ENCODE measurements at places on chromosomes 5 and 9. TPM values are rescaled to one million over a fixed set of nuclear protein-coding genes. Genes with fewer than 3 reads are reported as not detected.

The TTLL11 gene
- 2.5 TPM for total RNA-seq

DNA sequence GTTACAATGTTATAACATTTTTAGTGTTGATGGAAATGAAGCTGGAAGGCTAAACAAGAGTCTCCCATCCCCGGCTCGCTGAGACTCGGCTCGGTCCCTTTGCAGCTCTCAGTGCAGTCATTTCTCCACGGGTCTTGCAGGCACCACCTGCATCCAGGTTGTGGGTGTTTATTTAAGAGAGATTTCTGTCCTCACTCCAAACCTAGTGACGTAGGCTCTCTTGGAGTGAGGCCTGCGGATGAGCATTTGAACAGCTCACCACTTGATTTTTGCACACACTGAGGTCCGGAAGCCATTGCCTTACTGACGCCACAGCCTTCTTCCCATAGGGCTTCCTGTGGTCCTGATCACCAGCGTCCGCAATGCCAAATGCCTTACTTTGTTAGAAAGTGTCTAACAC is 197.7 kb upstream of the OTULINL start:
- H3K27me3 ChIP-seq, result no peaks in the 10 kb centered on the region
- H3K36me3 ChIP-seq, result no peaks in the 10 kb centered on the region
- H3K27ac ChIP-seq, result no peak overlapping the region

- DNase-seq, result no peak
- H3K36me3 ChIP-seq, result peaks cover 19% of the 10 kb centered on the region
- no peaks in the 10 kb centered on the region for H3K27me3 ChIP-seq
Observed at GRCh38 chr5:10712574-10713366, 48.3 kb downstream of the DAP start.

The HRH2 gene
- not detected for total RNA-seq

- peak overlapping the region; percentile 25 for H3K4me3 ChIP-seq
- DNase-seq, result peak; percentile 59
- H3K27ac ChIP-seq, result peak overlapping the region; percentile 79
- H3K27me3 ChIP-seq, result no peaks in the 10 kb centered on the region
Observed at GRCh38 chr9:121196389-121196788, 5.3 kb downstream of the RAB14 start.

DNA sequence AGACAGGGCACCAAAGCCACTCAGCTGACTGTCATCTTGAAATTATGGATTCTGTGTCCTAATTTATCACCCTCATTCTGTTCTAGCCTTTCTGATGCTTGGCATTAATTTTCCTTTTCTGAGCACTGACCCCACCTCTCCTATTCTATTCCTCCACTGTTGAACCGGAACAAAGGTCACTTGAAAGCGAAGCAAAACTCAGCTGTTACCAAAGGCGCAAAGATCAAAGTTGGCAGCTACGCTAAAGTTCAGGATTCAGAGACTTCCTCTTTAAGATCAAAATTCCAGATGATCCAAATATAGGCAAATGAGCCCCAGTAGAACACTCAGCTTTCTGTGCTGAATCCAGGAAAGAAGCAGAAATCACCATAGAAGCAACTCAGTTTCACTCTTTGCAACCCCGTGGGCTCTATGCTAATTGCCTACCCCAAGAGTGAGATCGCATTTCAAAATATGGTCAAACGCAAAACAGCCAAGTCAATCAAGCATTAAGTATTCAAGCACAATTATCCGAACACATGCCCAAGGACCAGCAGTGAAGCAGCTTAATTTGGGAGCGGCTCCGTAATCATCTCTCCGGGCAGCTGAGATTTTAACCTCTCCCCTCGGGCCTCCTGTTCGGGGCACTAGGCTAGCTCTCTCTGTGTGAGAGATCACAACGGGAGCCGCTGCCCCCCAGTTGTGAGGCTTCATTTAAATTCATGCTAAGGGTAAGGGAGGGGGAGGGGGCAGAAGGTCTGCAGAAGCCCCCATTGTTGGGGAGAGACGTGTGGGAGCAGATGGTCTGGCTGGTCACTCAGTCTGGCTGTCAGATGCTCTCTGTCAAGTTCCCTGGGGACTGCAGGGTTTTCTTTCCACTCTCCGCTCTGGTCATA is 288.6 kb downstream of the ELAVL2 start:
- peak overlapping the region; percentile 61 for H3K4me3 ChIP-seq
- peaks cover 79% of the 10 kb centered on the region for H3K4me1 ChIP-seq
- H3K36me3 ChIP-seq, result no peaks in the 10 kb centered on the region
- DNase-seq, result peak; percentile 90
- no peaks in the 10 kb centered on the region for H3K27me3 ChIP-seq

The SLC24A2 gene
- not detected for total RNA-seq

The PTGS1 gene
- total RNA-seq, result 0.07 TPM

DNA sequence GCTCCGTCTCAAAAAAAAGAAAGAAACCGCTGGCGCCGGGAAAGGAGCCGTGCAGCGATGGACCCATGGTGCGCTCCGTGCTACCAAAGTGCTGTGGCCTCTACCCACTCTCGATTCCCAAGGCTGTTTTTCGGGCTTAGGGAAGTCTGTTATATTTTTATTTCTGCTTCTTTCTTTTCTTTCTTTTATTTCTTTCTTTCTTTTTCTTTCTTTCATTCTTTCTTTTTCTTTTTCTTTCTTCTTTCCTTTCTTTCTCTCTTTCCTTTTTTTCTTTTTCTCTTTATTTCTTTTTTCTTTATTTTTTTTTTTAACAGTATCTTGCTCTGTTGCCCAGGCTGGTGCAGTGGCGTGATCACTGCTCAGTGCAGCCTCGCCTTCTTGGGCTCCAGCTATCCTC is 87.5 kb downstream of the ANXA2R start:
- no peaks in the 10 kb centered on the region for H3K36me3 ChIP-seq
- H3K4me1 ChIP-seq, result peaks cover 35% of the 10 kb centered on the region
- peak overlapping the region; percentile 63 for H3K4me3 ChIP-seq
- H3K27me3 ChIP-seq, result no peaks in the 10 kb centered on the region
- DNase-seq, result peak; percentile 27

DNA sequence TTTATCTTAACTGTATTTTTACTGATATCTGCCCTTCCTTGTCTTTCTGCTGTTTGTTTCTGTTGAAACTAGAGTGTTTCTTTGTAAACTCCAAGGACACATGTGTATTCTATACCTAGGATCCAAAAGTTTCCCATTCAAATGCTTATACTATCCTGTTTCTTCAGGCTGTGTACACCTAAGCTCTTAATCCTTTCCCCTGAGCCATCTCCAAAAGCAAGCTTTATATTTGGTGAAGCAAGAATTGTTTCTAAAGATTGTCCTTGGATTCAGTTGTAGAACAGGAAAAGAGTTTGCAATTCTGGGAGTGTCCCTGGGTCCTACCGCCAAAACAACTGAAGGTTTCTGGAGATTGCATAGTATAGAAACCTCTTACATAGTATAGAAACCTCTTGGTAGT is 65.9 kb downstream of the CWC27 start:
- H3K4me1 ChIP-seq, result peaks cover 6% of the 10 kb centered on the region
- no peaks in the 10 kb centered on the region for H3K27me3 ChIP-seq
- no peaks in the 10 kb centered on the region for H3K36me3 ChIP-seq
- no peak overlapping the region for H3K4me3 ChIP-seq
- no peak for DNase-seq

The IFNB1 gene
- total RNA-seq, result not detected

DNA sequence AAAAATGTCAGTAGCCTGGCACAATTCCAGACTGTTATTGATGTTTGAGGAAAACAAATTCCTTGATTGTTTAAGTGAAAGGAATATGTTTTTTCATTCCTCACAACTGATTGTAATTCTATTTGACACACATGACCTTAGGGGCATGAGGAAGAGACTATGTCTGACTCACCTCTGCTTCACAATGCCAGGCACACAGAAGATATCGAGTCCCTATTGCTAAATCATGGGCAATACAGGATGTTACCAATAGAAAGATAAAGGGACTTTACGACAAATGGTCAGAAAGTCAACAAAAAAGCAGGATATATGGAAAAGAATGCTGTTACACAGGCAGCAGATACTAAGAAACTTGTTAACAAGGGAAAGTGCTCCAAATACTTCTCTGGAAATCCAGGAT is 1903.5 kb downstream of the EFNA5 start:
- no peak overlapping the region for H3K4me3 ChIP-seq
- H3K4me1 ChIP-seq, result no peaks in the 10 kb centered on the region
- no peak for DNase-seq
- H3K27ac ChIP-seq, result no peak overlapping the region

DNA sequence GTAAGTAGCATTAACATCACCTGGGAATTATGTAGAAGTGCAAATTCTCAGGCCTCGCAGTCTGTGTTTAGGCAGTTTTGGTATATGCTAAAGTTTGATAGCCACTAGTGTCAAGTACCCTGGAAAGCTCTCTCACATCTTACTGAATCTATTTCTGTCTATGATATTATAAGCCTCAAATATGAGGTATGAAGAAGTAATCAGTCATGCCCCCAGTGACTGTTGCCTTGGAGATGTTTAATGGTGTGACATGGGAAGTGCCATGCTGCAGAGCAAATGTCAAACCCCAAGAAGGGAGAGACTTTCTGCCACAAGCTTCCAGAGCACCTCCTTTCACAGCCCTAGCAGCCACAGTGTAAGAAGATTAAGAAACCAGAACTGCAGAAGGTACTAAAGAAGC is 9.8 kb upstream of the PDE8B start:
- no peak overlapping the region for H3K27ac ChIP-seq
- H3K4me1 ChIP-seq, result no peaks in the 10 kb centered on the region
- DNase-seq, result no peak
- H3K36me3 ChIP-seq, result no peaks in the 10 kb centered on the region

- no peaks in the 10 kb centered on the region for H3K4me1 ChIP-seq
- no peak for DNase-seq
- no peaks in the 10 kb centered on the region for H3K27me3 ChIP-seq
- no peak overlapping the region for H3K4me3 ChIP-seq
- no peak overlapping the region for H3K27ac ChIP-seq
- H3K36me3 ChIP-seq, result peaks cover 34% of the 10 kb centered on the region
Observed at GRCh38 chr9:108919517-108919916, 14.4 kb downstream of the ELP1 start.

GRCh38 chr9:90540734-90541133 is 101.9 kb downstream of the DIRAS2 start:
- H3K27ac ChIP-seq, result no peak overlapping the region
- no peak overlapping the region for H3K4me3 ChIP-seq
- H3K36me3 ChIP-seq, result no peaks in the 10 kb centered on the region
- no peak for DNase-seq
- H3K4me1 ChIP-seq, result no peaks in the 10 kb centered on the region

DNA sequence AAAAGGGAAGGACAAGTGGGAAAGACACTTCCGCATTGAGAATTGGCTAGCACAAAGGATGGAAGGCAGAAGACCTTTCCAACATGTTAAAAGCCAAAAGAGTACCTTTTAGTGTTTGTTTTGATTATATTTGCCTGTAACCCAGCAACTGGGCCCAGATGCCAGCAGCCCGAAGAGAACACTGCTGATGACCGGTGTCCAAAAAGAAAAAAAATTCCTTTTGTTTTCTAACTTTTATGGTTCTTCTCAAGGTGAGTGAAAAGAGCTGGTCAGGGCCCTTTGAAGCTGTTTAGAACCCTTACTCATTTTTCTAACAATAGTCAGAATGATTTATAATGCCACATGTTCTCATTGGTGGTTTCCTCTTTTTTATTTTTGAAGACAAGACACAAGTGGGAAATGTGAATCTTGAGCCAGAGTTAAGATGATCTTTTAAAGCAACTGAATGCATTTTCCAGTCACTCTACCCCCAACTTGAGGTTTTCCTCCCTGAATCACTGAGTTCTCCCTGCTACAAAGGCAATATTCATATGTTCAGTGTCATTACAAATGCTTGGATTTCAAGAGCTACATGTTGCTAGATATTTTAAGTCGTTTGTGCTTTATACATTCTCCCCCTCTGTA is 32.3 kb upstream of the ZNF462 start:
- no peak overlapping the region for H3K27ac ChIP-seq
- H3K4me1 ChIP-seq, result no peaks in the 10 kb centered on the region
- no peaks in the 10 kb centered on the region for H3K36me3 ChIP-seq
- no peak for DNase-seq

GRCh38 chr5:83964271-83964670 is 243.6 kb upstream of the HAPLN1 start:
- no peak for DNase-seq
- no peaks in the 10 kb centered on the region for H3K27me3 ChIP-seq
- no peaks in the 10 kb centered on the region for H3K36me3 ChIP-seq
- no peak overlapping the region for H3K27ac ChIP-seq

The CCNI2 gene
- total RNA-seq, result 0.15 TPM

DNA sequence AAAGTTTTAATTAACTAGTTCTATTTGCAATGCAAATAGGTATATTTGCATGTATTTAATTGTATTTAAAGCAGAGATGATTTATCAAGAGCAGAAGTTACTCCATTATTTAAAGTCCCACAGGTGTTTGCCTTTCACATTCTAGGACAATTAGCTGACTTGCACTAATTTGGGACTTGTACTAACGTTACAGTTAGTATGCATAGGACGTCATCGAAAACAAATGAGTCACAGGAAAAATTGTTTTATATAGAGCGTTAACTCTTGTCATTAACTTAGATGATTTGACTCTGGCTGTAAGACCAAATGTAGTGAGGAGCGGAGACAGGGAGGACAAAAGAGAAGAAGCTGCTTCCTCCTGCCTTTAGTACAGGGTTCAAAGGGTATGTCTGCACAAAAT is 126.1 kb upstream of the IFNE start:
- H3K36me3 ChIP-seq, result no peaks in the 10 kb centered on the region
- no peak overlapping the region for H3K4me3 ChIP-seq
- no peaks in the 10 kb centered on the region for H3K4me1 ChIP-seq
- H3K27me3 ChIP-seq, result no peaks in the 10 kb centered on the region
- H3K27ac ChIP-seq, result no peak overlapping the region
- DNase-seq, result no peak

- no peak for DNase-seq
- no peak overlapping the region for H3K4me3 ChIP-seq
- H3K36me3 ChIP-seq, result no peaks in the 10 kb centered on the region
- no peaks in the 10 kb centered on the region for H3K4me1 ChIP-seq
- H3K27ac ChIP-seq, result no peak overlapping the region
Observed at GRCh38 chr9:110081395-110081794, 126.6 kb downstream of the C9orf152 start.

DNA sequence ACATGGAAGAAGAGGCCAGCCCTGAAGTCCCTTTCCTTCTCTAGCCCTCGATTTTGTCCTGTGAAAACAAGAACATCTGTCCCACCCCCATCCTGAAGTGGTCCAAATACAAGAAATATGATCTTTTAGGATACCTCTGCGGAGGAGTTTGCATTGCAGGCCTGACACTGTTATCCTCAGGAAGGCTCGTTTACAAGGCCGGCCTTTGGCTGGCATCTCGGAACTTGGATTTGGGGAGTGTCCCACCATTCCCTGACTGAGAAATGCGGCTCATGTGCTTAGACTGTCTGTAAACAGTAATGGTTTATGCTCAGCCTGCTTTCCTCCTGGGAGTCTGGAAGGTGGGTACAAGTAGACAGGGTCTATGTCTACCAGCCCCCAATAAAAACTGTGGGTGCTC is 26.4 kb downstream of the WHRN start:
- H3K4me3 ChIP-seq, result no peak overlapping the region
- no peaks in the 10 kb centered on the region for H3K4me1 ChIP-seq
- no peaks in the 10 kb centered on the region for H3K36me3 ChIP-seq
- DNase-seq, result no peak
- no peak overlapping the region for H3K27ac ChIP-seq
- H3K27me3 ChIP-seq, result no peaks in the 10 kb centered on the region

- no peaks in the 10 kb centered on the region for H3K36me3 ChIP-seq
- H3K27me3 ChIP-seq, result no peaks in the 10 kb centered on the region
- no peak overlapping the region for H3K4me3 ChIP-seq
- H3K4me1 ChIP-seq, result peaks cover 23% of the 10 kb centered on the region
Observed at GRCh38 chr9:94911986-94912635, 185.6 kb downstream of the AOPEP start.

The C9orf153 gene
- not detected for total RNA-seq

The ITK gene
- 1.3 TPM for total RNA-seq
